ENCODE measurements at places on chromosomes 1 and 21.

DNA sequence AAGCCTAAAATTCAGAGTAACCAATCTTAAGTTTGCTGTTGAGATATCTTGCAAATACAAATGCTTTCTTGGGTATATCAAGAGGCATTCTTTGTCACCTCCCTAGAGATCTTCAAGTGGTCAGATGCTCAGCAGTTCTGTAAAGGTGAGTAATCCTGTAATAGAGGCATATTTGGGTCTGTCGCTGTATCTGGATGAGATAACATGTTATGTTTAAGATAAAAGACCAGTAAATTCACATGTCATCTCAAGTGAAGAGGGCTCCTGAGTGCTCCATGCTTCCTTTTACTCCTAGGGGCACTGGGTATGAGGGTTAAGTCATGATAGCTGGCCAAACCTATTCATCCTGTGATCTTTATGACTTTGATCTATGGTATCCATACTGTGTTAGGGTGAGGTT, 7.5 kb downstream of the CR2 start:
- DNase-seq = no peak

GRCh38 chr1:91770667-91771268, 115.2 kb downstream of the TGFBR3 start:
- DNase-seq = no peak

DNA sequence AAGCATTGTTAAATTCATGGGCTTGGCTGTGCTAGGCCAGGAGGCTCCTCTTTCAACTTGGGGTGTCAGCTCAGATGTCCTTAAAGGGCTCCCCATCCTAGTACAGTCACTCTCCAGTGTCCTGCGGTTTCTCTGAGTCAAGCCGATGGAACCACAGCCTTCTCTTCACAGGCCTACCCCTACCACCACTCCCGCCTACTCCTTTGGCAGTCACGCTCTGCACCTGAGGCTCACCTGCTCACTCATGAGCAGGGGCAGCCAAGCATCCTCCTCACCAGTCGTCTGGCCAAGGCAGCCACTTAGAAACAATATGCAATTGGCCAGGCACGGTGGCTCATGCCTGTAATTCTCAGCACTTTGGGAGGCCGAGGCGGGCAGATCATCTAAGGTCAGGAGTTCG, 3.6 kb downstream of the ACOT7 start:
- no peak for DNase-seq

GRCh38 chr1:66275083-66275482, 258.9 kb upstream of the SGIP1 start:
- DNase-seq = no peak

- no peak for DNase-seq
Measured at GRCh38 chr1:244860078-244860477, 4.3 kb downstream of the HNRNPU start.

DNA sequence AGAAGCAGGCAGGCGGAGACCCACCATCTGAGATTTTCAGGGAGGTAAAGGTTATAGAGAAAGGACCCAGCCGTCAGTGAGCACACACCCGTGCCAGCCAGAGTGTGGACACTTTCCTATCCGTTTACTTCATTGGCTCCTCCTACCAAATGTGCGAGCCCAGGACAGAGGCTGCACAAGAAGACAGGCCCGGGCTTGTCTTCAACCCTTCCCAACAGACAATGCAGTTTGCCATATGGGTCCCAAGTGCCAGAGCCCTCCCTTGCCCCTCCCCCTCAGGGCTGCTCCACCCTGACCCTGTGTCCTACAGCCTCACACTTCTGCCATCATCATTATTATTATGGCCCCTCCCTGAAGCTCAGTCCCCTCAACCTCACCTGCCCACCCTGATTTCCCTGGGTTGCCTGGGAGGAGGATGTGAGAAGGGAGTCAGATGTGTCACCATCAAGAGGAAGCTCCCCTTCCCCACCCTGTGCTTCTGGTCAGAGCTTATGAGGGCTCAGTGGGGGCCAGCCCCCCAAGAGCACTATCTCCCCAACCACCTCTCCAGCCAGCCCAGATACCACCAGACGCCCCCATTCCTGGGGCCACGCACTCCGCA, 9.4 kb downstream of the LAPTM5 start:
- peak; percentile 40 for DNase-seq

DNA sequence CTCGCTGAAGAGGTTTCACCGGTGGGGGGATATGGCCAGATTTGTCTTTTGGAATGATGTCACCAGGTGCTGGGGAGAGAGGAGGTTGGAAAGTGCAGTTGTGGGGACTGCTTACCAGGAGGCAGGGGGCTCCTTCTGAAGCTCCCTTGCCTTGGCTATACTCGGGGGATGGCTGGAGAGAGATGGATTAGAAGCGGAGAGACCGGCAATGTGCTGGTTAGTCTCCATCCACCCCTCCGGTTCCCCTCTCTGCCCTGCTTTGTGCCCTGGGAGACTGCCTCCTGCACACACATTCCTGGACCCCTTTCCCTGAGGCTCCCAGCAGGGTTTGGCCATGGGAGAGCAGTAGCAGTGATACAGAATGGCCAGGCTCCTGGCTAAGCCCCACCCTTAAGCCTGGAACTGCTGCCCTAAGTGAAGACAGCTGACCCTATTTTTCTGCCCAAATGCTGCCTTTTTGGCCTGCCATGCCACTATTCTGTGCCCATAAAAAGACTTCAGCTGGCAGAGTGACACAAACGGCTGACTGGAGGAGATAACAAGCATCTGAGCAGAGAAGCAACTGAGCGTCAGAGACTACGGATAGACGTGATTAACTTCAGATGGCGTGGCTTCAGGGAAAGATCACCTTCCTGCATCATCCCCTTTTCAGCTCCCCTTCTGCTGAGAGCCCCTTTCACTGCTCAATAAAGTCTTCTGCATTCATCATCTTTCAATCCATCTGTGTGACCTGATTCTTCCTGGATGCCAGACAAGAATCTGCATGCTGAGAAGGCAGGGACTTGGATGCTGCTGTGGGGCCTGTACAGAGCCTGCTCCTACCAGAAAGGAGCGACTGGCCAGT, 14.5 kb upstream of the VPS13D start:
- no peak for DNase-seq

GRCh38 chr1:169538998-169539871, 47.0 kb downstream of the F5 start:
- DNase-seq = peak; percentile 21

DNA sequence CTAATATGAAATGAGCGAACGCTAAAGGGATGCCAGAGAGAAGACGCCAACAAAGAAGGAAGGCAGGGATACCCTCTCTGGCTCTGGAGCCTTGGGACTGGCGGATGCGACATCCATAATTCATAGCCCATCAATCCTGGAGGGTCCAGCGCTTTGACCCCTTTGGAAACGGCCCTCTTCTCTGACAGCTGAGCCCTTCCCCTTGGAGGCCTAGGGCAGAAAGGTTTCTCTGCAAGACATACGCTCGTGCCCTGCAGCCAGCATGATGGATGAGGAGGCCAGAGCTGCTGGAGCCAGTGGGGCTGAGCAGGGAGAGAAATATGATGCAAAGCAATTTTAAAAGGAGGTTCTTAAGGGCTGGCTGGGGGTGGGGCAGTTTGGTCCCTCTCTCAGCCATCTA, 22.2 kb downstream of the OPTC start:
- DNase-seq = no peak

- DNase-seq = no peak
Measured at GRCh38 chr1:48028218-48029069, 31.3 kb upstream of the TRABD2B start.

DNA sequence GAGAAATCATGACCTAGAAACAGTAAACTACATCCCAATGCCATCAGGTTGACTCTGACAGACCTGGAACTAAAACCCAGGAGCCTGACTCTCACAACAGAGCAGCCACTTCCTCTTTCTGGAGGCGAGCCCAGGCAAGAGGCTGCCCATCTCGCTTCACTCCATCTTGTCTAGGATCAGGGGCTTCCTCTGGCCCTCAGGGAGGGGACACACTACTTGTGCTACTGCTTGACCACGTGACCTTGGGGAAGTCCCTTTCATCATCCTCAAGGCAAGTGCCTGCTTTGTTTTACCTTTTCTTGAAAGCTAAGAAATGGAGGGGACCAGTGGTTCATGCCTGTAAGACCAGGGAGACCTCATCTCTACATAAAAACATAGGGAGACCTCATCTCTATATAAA, 2.6 kb upstream of the TENT5B start:
- no peak for DNase-seq

DNA sequence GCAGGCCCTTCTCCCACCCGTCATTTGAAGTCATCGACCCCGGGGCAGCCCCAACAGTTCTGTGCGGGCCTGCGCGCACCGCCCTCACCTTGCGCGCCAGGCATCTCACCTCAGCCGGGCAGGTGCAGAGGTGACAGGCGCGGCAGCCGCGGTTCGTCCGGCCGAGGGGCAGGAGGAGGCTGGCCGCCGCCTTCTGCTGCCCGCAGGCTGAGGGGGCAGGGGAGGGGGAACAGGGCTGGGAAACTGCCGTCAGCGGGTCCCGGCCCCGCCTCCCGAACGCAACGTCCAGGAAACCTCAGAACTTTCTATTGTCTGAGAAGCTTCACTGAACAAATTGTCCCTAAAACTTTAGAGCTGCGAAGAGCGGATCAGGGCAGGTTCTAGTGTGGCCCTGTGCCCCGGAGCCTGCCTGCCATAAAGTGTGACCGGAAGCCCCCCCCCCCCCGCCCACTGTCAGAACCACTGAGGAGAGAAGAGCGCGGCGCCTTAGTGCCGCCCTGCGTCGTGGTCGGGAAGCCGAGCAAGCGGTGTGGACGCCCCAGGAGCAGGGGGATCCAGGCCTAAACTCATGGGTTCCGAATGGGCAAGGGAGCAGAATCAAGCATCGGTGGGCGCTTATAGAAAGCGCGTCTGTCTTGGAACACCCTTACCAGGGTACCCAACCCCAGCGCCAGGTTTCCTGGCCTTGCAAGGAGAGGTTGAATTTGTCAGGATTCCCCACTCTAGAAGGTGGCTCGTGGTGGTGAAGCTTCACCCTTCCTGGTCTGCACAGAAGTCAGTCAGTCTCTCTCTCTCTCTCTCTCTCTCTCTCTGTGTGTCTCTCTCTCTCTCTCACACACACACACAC, 13.3 kb upstream of the TBX15 start:
- peak; percentile 63 for DNase-seq

- no peak for DNase-seq
Measured at GRCh38 chr1:220979371-220979770, 100.1 kb downstream of the HLX start.

- DNase-seq = peak; percentile 86
Measured at GRCh38 chr1:22773981-22774832, 63.6 kb downstream of the EPHB2 start.

DNA sequence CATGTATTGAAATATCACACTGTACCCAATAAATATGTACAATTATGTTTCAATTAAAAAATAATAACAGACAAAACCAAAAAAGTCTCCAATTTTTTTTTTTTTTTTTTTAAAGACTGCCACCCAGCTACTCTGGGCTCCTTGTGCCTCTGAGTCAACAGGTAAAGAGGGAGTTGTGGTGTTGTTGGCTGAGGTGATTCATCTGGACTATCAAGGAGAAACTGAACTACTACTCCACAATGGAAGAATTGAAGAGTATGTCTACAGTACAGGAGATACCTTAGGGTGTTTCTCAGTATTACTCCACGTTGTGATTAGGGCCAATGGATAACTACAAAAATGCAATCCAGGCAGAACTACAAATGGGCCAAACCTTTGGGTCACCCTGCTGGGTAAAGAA, 67.9 kb downstream of the SCMH1 start:
- no peak for DNase-seq

GRCh38 chr1:234730475-234730769, 120.4 kb upstream of the IRF2BP2 start:
- DNase-seq = no peak

DNA sequence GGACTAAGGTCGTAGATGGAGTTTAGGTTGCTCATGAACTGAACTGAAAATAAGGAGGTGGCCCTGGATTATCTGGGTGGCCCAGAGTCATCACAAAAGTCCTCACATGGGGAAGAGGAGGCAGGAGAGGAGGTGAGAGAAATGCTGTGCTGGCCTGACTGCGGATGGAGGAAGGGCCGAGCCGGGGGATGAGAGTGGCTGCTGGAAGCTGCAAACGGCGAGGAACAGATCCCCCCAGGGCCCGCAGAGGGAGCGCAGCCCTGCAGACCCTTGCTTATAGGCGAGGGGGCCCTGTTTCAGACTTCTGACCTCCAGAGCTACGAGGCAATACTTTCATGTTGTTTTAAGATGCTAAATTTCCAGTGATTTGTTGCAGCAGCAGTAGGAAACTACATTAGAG, 102.7 kb upstream of the C1orf174 start:
- DNase-seq = no peak

DNA sequence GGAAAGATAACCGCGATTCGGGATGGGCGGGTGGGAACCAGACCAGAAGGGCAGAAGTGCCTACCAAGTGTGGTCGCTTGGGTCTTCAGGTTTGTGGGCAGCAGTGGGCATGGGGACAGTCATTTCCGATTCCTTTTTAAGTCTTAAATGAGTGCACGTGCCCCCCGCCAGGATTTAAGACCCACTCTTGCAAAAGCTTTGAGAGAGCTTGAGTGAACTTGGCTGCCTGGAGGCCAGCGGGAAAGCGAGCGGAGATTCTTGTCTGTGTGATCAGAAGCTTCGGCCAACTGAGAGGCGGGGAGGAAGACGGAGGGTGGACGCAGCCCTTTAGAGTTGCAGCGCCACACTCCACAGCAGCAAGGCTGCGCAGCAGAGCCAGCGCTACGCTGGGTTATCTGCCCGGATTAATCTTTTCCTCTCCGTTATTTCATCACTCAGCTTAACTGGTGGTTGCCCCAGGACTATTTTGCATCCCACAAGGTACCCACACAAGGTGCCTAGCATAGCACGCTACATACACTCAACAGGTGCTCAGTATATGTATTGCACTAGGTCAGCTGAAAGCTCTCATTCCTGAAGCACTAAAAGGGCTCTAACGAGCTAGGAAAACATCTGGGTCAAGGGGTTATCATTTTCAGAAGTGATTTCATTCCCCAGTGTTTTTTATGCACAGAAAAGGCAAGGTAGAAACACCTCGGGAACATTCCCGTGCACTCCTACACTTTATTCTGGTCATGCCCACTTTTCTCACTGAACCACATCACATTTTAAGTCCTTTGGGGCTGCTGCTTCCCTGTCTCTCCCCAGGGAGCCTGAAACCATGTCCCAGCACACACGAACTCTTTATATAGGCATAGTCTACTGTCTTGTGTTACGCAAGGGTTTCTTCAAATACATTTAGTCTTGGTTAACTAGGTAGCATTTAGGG, 1.5 kb upstream of the BATF3 start:
- peak; percentile 72 for DNase-seq

- no peak for DNase-seq
Measured at GRCh38 chr1:12052997-12053686, 10.0 kb upstream of the TNFRSF8 start.

DNA sequence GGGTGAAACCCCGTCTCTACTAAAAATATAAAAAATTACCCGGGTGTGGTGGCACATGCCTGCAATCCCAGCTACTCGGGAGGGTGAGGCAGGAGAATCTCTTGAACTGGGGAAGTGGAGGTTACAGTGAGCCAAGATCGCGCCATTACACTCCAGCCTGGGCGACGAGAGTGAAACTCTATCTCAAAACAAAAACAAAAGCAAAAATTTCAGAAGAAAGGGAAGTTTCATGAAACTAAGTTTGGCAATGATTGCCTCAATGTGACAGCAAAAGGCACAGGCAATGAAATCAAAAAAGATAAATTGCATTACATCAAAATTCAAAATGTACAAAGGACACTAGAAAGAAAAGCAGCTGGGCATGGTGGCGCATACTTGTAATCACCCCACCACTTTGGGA, 40.1 kb downstream of the BTF3L4 start:
- no peak for DNase-seq

Data from AG20443 (cell line).